ENCODE measurements at places on chromosomes 1 and 21.
A peak's percentile ranks its signal among the peaks of the same experiment; 100 is the strongest.

DNA sequence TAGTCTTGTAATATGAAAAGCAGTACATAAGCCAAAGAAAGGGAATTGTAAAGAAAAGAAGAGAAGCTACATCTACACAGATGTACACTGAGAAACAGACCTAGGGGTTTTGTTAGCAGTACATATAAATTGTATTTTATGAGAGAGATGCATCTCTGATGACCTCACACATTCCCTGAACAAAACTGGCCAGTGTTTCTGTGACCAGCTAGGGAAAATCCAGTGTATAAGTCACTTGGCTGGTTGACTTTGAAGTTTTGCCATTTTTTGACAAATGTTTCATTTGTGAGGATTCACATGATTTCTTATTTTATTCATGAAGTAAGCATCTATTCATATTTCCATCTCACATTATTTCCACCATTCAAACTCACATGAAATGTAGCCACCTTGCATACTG lies 28.3 kb upstream of the DYNLT5 start:
- no peak for DNase-seq

DNA sequence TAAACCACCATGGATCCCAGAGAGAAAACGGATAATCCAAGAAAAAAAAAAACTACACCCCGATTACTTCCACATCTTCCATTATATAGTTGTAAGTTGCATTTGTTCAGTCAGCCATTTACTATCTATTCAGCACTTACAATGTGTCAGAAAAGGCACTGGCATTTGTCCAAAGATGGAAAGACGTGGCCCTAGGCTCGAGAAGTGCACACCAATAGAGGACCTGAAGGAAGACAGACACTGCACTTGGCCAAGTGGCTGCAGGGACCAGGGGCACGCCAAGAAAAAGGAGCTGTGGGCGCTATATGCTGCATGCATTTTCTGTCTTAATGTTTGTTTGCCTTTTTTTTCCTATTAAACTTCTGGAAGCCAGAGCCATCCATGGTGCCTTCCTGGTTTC lies 45.2 kb upstream of the LYST start:
- DNase-seq = no peak

DNA sequence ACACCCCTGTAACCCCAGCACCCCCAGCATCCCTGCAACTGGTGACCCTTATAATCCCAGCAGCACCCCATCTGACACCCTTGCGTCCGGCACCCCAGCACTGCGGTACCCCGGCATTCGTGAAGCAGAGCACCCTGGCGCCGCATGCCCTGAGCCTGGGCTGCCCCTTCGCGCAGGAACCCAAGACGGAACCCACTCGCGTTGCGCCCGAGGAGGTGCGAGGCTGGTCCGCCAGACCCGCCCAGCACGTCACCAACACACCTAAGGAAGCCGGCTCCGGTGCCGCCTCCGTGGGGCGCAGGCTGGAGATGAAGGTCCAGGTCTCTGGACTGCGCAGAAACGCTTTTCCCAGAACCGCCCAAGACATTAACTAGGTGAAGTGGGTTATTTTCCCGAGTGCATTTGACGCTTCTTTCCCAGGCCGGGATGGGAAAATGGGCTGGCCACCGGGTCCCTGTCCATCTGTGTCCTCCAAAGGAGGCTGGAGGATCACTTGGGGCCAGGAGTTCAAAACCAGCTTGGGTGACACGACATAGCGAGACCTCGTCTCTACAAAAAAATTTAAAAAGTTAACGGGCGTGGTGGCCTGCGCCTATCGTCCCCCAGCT lies 15.9 kb upstream of the RNF187 start:
- DNase-seq = no peak

DNA sequence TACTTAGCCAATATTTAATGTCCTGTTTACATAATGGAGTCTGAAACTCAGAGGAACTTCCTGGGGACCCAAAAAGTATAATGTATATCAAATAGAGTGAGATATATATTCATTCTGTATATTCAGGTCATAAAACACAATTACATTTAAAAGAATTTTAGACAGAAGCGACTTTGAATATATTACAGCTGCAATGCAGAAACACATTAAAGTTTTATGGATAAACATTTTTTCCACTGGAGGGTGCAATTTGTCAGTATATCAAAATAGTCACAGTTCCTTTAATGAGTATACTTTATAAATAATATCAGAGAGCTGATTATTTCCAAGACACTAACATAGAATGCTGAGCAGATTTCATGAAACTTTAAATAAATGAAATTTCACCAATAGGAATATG lies 43.9 kb upstream of the CRB1 start:
- DNase-seq = peak; percentile 28

DNA sequence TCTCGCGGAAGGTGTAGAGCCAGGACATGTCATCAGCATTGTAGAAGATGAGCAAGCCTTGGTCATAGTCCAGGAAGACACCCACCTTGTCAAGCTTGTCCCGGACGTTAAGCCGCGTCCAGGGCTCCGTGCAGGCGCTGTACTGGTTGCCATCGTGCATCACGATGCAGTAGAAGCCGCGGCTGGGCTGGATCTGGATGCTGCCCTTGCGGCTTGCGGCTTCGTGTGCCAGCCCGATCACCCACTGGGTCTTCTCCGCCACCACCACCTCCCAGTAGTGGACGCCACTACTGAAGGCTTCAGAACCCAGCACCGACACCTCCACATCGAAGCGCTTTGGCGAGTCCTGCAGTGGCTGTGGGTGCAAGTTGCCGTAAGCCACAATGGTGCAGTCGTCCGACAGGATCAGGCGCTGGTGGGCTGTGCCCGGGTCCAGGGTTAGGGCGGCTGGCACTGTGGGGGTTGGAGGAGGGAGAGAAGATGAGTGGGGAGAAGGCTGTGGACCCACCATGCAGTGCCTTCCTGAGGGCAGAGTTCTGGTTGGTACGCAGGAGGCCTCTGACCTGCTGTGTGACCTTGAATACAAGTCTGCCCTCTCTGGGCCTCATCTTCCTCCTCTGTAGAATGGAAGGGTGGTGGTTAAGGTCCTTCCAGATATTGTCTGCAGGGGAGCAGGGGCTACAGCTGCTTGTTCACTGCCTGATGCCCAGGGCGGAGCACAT lies 34.4 kb downstream of the TRIM62 start:
- no peak for DNase-seq

DNA sequence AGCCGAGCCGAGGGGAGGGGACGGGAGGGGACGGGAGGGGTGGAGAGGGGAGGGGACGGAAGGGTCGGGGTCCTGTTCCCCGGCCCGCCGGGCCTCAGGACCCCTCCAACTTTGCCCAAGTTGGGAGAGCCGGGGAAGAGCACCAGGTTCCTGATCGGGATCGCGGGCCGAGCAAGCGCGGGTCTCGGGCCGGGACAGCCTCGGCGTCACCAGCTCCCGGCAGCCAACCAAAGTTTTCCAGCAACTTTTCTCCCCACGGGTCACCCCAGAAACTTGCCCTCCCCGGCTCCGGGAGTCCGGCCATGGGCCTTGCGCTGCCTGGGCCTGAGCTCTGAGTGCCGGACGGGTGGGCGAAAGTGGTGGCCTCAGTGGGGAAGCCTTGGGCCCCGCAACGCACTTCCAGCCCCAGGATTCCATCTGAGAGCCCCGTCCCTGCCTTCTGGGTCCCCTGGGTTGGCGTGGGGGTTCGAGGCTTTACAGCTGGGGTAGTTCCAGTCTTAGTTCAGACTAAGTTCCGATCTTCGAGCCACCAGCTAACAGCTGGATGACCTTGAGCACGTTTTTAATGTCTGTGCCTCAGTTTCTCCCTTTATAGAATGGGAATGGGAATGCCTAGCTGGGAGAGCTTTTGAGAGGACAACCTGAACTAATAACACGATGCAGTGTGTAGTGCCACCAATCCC lies 458 bp downstream of the ZC3H12A start:
- DNase-seq = peak; percentile 25

GRCh38 chr21:25396135-25396711 lies 211.1 kb downstream of the MRPL39 start:
- DNase-seq = no peak

GRCh38 chr1:37575692-37576091 lies 19.0 kb downstream of the DNALI1 start:
- DNase-seq = no peak

DNA sequence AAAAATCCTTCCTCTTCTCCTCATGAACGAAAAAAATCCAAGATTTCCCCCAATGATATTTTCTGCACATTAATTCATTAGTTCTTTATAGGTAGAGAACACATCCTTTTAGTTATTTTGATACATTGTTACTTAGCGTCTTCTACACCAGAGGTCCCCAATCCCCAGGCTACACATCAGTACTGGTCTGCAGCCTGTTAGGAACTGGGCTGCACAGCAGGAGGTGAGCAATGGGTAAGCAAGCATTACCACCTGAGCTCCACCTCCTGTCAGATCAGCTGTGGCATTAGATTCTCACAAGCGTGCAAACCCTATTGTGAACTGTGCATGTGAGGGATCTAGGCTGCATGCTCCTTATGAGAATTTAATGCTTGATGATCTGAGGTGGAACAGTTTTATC lies 13.0 kb downstream of the EXTL2 start:
- DNase-seq = no peak

DNA sequence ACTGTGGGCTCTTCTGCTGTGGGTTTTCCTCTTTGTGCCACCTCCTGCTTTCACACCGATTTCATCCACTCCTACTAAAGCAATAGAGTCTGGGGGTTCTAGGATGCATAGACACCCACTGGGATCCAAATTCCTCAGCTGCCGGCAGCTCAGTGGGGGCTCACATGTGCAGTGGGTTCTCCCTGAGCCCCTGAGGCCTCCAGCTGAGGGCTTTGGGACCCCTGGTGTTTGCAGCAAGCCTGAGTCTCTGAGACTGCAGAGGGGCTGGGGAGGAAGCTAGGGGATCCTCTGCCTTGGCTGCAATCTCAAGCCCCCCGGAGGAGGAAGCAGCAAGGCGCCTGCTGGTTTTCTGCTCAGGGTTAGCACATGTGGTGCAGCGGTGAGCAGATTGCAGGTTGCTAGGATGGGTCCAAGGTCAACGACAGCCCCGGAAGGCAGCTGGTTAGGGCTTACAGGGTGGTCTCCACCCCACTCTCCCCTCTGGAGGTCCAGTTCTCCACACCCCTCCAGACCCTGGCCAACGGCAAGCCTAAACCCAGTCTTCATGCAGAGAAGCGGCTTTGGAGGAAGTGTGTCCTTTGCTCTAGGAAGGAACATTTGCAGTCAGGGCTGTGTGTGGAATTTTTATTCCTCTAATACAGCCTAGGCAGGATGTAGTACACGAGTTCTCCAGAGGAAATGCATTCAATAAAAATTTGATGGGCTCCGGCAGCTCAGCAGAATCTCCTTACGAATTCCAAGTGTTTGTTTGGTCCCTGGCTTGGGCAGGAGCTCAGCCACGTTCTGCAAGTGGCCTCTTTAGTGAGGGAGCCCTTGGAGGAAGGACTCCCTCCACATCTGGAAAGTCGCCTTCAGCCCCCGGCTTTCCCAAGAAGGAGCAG lies 269.1 kb upstream of the VAMP3 start:
- DNase-seq = no peak

DNA sequence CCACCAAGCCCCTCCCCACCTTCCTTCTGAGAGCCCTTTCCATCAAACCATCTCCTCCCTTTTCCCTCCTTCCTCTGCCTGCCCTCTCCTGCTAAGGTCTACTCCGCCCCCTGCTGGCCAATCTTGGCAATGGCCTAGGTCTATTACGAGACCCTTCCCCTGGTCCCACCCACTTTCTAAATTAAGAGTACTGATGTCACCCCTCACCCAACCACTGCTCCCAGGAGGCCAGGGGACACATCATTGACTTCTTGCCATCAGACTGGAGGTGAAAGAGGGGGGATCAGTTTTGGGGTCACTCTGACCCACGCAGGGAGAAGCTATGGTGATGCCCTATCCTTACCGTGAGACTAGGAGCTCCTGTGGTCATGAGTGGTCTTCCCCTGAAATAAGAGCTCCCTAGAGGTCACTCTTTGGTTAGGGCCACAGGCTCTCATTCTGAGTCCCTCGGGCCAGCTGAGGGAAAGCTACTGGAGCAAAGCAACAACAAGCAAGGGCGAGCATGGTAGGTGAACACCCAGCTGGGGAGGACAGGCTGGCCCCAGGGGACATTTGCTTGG lies 34.6 kb upstream of the S100A7 start:
- DNase-seq = peak; percentile 60

DNA sequence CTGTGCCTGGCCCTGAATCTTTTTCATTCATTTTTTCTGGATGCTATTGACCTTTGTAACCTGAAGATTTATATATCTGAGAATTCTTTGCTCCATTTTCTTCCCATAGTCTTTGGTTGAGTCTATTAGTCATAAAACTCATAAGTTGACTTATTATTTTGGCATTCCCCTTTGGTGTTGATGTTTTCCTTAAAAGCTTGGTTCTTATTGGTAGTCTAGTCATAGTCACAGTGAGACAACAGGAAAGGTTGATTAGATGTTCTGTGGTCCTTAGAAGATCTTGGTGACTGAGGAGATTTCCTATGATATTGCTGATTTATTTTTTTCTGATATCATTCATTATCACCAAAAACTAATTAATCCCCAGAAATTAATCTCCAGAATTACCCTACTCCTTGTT lies 86.2 kb downstream of the PTPRC start:
- DNase-seq = no peak

GRCh38 chr1:92210701-92211100 lies 7.0 kb upstream of the C1orf146 start:
- DNase-seq = no peak

GRCh38 chr1:36807262-36807661 lies 227.1 kb downstream of the GRIK3 start:
- no peak for DNase-seq

- no peak for DNase-seq
Observed at GRCh38 chr1:230408971-230409370, 17.2 kb downstream of the PGBD5 start.

- no peak for DNase-seq
Observed at GRCh38 chr1:11516961-11517635, 38.1 kb downstream of the DISP3 start.

DNA sequence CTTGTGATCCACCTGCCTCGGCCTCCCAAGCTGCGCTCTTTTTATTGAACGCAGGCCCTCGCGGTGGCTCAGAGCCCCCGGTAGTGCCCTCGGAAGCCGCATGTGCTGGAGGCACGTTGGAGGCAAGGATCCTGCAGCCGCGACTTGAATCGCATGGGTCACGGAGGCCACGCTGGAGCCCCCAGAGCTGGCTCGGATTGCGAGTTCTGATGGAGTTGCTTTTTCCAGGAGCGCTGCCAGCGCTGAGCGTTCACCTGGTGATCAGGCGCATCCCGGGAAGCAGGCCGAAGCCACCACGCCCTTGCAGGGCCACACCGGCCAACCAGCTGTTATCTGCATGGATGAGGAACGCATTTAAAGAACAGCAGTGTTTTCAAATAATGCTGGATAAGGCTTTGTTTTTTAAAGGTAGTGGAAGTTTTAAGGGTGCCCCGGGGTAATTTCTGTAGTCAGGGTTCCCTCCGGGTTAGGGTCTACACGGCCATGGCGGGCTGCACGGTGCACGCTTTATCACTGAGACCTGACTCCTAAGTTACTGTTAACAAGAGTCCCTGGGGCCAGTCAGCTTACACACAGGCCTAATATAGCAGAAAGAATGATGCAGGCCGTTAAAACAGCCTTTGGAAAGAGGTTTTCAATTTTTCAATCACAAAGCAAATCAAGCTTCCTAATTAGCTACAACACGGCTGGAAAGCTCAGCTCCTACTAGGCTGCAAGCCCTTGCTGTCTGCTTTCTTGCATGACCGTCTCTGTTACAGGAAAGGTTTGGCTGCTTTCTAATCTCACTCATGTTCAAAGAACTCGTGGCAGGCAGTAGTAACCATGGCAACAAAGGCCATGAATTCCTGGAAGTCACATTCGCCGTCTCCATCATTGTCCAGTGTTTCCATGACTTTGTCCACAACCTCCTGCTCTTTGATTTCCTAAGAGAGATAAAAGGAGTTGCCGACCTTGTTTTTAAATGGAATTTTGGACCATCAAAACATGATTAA lies 6.0 kb downstream of the S100B start:
- peak; percentile 91 for DNase-seq

GRCh38 chr1:247491328-247491727 lies 33.4 kb upstream of the OR2B11 start:
- DNase-seq = no peak

Data from AG08395 (cell line).